ENCODE measurements at places on chromosomes 13 and 19. TPM values are rescaled to one million over a fixed set of nuclear protein-coding genes. Genes with fewer than 3 reads are reported as not detected.

SLC39A3 gene
- total RNA-seq: 38.2 TPM

GNA15 gene
- 24.5 TPM for total RNA-seq

CEACAM21 gene
- 41.8 TPM for total RNA-seq

ELSPBP1 gene
- total RNA-seq: not detected

ZNF358 gene
- 7.9 TPM for total RNA-seq

FFAR1 gene
- total RNA-seq: not detected

LGALS14 gene
- not detected for total RNA-seq

CYP2S1 gene
- total RNA-seq: 0.95 TPM

SOX1 gene
- total RNA-seq: not detected

CLEC4G gene
- not detected for total RNA-seq

SOHLH2 gene
- total RNA-seq: not detected

PROZ gene
- total RNA-seq: not detected

All from activated CD8-positive, alpha-beta T cell treated with anti-CD3 and anti-CD28 coated beads, Interleukin-2, amount 10 ng/mL, durations not matched to agents 7 days and 5 days (primary cell).